Right lobe of liver (tissue), 6 donors: ENCODE measurements at places on chromosomes 11 and 22.

DNA sequence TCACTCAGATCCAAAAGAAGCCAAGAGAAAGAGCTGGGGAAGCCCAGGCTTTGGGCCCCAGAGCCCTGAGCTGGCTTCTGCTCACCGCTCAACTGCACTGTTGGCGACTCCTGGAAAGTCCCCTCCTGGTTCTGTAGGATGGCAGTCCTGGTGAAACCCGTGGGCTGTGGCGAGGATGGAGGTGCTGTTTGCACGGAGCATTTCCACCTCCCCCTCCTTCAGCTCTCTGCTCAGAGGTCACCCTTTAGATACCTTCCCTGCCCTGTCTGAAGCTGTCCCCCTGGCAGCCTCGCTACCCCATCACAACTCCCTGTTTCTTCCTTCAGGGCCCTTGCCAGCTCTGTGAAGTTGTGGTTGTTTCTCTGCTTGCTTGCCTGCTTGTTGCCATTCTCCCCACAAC lies 97.8 kb downstream of the MYO18B start:
- no peak for DNase-seq

GRCh38 chr11:131138731-131139130 lies 222.5 kb upstream of the SNX19 start:
- no peak for DNase-seq

DNA sequence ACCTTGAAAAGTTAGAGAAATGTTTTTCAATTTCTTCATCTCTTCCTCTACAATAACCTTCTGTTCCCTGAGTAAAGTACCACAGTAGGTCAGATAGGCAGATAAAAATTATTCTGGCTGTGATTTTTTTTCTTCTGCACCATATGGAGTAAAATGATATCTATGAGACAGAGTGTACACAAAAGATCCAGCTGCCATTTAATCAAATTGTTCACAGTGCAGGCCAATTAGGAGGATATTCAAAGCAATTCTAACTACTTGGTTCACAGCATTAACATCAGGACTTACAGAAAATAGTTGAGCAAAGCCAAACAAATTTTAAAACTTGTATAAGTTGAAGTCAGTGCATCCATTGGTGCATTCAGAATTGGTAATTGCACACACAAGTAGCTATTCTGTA lies 147.9 kb upstream of the LUZP2 start:
- DNase-seq = no peak

- no peak for DNase-seq
These were observed 173.6 kb upstream of the CCDC90B start for GRCh38 chr11:83459798-83460197.

- no peak for DNase-seq
These were observed 7.9 kb downstream of the NLRP14 start for GRCh38 chr11:7028141-7028540.

DNA sequence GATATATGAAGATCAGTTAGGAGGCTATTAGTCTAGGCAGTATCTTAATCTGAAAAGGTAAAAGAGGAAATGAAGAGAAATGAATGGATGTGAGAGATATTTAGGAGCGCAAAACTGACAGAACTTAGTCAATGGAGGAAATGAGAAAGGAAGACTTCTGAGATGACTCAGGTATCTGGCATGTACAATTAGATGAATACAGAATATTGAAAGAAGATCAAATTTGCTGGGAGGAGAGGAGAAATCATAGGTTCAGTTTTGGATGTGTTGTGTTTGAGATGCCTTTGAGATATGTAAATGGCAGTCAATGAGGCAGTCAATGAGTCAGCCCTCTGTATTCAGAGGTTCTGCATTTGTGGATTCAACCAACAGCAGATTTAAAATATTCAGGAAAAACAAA lies 42.9 kb upstream of the GAB2 start:
- no peak for DNase-seq

- no peak for DNase-seq
These were observed 2.1 kb downstream of the CORO1B start for GRCh38 chr11:67441098-67441563.

DNA sequence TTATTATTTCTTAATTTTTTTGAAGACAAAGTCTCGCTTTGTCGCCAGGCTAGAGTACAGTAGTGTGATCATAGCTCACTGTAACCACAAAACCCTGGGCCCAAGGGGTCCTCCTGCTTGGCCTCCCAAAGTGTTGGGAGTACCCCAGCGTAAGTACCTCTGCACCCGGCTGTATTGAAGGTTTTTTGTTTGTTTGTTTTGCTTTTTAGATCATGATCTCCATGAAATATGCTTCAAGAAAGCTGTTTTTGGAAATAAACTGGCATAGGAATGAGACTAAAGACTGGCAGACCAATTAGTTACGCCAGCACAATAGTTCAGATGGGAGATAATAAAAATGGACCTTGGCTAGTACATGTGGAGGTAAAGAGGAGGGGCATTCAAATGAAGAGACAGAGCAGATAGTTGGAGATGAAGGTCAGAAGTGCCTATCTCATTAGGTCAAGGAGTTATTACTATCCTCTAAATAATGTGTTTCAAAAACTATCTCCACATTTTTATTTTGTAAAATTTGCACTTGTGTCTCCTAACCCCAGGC lies 4.1 kb upstream of the MRPL48 start:
- DNase-seq = no peak

DNA sequence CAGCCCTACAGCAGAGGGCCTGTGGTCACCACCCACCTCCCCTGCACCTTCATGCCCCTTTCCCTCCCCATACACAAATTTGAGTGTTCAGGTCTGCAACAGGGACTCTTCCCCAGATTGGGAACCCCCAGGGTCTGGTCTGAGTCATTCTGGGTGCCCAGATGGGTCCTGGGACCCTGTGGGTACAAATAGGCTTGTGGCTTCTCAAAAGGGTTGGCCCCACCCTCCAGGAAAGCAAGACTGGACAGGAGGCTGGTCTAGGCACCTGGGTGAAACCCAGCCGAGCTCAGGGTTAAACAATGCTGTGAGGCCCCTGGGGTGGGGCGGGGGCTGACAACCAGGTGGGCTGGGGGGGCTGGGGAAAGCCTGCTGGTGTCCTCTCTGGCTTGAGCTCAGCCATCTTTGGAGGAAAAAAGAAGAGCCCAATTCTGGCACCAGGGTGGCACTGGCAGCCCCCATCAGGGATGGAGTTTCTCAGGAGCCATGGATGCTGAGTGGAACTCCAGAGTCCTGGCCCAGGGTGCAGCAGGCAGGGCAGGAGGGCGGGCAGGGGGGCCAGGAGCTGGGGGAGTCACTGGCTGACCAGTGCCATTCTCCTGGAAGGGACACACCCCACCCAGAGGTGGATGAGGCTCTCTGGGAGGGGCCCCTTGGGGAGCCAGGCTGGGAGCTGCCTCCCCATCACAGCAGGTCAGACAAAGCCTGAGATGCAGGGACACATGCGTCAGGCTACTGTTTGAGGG lies 1.1 kb downstream of the SEPTIN5 start:
- no peak for DNase-seq

GRCh38 chr22:33117821-33118220 lies 59.6 kb upstream of the SYN3 start:
- no peak for DNase-seq

GRCh38 chr22:43014316-43014868 lies 557 bp downstream of the PACSIN2 start:
- DNase-seq = no peak

- DNase-seq = no peak
These were observed 24.5 kb downstream of the SMIM38 start for GRCh38 chr11:69180226-69180625.

DNA sequence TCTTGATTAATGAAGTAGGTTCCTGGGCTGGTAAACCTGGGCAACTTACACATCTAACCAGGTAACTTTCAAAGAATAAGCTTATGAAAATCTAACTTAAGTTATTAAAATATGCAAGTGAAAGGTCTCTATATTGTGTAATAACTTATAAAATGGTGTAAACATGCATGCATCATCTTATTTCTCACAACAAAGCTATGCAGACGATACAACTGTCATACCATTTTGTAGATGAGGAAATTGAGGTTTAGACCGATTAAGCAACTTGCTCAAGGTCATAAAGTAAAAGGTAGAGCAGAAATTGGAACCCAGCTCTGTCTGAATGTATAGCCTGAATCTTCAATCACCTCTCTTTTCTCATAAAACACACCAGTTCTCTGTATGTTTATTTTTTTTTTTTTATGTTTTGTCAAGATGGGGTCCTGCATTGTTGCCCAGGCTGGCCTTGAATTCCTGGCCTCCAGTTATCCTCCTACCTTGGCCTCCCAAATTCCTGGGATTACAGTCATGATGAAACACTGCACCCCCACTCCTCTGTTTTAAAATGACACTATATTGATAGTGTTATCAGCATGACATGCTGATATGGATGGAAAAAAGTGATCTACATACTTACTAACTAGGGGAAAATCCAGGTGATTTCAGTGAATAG lies 109.6 kb downstream of the SGSM3 start:
- no peak for DNase-seq

DNA sequence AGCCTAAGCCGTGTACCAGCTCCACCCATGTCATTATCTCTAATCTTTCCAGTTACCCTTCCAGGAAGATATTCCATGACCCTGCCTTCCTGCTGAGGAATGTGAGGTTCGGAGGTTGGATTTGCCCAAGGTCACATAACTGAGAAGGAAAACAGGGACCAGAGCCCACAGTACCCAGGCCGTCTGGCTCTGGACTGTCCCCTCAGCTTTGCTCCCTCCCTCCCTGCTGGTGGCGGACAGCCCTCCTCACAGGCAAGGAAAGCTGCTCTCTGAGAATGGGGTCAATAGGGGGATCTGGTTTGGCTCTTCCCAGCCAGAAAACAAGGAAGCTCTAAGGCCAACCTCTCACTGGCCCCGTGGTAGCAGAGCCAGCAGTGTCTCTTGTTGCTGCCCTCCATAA lies 63.3 kb downstream of the SYN3 start:
- DNase-seq = no peak

- no peak for DNase-seq
These were observed 62.1 kb upstream of the CREB3L1 start for GRCh38 chr11:46215208-46215931.

DNA sequence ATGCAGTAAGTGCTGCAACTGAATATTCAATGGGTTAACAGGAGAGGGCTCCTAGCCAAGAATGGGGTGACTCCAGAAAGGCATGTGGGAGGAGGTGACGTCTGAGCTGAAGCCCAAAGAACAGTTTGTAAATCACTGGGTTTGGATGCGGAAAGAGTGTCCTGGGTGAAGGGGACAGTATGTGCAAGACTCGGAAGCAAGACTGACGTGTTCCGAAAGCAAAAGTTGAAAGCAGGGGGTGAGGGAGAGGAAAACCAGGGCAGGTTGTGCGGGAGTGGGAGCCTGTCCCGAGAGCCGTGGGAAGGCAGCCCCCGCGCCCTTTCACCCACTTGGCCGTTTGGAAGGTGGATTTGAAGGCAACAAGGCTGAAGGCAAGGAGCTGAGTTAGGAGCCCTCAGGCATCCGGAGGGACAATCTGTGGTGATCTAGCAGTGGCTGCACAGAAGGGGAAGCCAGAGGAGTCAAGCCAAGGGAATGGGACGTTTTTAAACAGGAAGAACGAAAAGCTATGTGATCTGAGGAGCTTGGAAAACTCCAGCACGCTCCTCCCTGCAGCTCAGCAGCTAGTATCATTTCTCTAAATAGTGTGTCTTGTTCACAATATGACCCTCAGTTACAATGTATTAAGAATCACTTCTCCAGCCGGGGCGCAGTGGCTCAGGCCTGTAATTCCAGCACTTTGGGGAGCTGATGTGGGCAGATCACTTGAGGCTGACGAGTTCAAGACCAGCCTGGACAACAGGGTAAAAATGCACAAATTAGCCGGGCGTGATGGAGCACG lies 7.7 kb downstream of the SLC25A18 start:
- peak; percentile 89 for DNase-seq

- DNase-seq = no peak
These were observed 138.3 kb downstream of the GUCY1A2 start for GRCh38 chr11:106879832-106880546.

DNA sequence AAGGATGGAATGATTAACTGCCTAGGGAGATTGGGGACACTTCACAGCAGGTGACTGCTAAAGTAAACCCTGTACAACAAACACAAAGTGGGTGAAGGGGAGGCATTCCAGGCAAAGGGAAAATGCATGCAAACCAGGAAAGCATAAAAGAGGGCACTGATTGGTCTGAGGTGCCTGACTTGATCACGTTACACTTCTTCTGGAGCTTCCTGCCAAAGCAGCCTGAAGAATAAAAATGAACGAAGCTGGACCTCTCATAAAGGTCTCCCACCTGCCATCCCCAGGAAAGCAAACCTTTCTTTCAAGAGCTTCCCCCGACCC lies 46.7 kb upstream of the SCUBE2 start:
- no peak for DNase-seq

DNA sequence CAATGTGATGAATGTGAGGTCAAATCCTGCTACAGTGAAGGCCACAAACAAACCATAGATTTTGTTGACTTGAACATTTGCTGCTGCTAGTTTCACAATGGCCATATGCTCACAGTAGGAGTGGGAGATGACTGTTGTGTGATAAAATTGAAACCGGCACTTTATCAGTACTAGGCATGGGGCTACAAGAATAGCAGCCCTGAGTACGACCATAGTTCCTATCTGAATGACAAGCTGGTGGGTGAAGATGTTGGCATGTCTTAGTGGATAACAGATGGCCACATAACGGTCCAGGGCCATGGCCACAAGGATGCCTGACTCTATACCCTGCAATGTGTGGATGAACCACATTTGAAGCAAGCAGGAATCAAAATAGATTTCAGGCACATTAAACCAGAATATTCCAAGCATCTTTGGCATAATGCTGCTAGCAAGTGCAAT lies 2.8 kb downstream of the OR52A1 start:
- no peak for DNase-seq

- DNase-seq = no peak
These were observed 16.8 kb upstream of the MRTFA start for GRCh38 chr22:40653361-40653760.

- no peak for DNase-seq
These were observed 572.7 kb downstream of the SOX6 start for GRCh38 chr11:15783619-15784018.

DNA sequence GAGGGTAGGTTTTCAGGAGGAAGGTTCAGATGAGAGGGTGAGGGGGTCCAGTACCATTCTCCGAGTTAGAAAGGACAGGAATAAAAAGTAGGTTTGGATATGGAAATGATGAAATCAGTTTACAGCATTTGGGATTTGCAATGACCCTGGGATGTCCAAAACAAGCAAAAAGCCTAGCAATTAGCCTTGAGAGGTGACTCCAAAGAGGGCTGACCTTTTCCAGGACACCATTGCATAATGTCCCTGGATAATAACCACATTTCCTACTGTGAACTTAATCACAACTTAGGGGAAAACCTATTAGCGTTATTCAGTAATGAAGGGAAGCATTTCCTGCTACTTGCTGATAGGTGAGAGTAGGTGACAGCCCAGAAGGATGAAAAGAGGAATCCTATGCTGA lies 101.4 kb upstream of the ARHGAP42 start:
- DNase-seq = no peak

GRCh38 chr11:108975641-108976071 lies 310.8 kb downstream of the DDX10 start:
- no peak for DNase-seq

GRCh38 chr11:68340784-68341556 lies 28.6 kb downstream of the LRP5 start:
- no peak for DNase-seq
